ENCODE measurements at places on chromosomes 1 and 21.

DNA sequence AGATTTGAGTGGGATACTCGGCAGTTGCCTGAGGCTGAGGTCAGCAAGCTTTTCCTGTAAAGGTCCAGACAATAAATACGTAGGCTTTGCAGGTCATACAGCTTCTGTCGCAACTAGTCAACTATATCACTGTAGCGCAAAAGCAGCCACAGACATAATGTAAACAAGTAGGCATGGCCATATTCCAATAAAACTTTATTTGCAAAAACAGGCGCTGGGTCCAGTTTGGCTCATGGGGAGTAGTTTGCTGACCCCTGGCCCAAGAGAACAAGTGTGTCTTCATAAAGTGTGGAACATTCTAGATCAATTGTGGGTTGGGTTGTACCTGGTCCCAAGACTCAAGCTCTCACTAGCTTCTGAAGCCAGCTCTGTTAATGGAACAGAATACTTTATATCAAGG lies 78.8 kb downstream of the MIS18A start:
- DNase-seq: no peak

DNA sequence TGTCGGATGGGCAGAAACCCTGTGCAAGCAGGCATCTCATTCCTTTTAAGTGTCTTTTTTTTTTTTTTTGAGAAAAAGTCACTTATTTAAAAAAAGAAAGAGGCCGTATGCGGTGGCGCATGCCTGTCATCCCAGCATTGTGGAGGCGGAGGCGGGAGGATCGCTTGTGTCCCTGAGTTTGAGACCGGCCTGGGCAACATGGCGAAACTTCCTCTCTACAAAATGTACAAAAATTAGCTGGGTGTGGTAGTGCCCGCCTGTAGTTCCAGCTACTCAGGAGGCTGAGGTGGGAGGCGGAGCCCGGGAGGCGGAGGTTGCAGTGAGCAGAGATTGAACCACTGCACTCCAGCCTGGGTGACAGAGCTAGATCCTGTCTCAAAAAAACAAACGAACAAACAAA lies 1.7 kb downstream of the GPR137B start:
- no peak for DNase-seq

DNA sequence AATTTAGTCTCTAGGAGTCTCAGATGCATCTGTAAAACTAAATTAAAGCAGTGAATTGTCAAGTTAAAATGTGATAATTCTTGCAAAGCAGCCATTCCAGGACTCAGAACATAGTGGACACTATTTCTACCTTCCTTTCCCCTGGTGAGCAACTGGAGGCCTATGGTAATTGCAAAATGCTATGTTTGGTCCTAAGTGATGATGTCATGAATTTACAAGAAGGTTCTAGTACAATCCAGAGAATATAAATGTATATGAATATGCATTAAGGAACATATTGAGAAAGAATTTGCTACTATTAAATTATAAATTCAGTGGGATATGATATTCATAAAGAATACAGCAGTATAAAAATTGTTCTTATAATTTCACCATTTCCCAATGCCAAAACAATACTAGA lies 32.6 kb downstream of the OMA1 start:
- DNase-seq: no peak

GRCh38 chr1:55623311-55623710 lies 408.1 kb upstream of the USP24 start:
- DNase-seq: no peak

DNA sequence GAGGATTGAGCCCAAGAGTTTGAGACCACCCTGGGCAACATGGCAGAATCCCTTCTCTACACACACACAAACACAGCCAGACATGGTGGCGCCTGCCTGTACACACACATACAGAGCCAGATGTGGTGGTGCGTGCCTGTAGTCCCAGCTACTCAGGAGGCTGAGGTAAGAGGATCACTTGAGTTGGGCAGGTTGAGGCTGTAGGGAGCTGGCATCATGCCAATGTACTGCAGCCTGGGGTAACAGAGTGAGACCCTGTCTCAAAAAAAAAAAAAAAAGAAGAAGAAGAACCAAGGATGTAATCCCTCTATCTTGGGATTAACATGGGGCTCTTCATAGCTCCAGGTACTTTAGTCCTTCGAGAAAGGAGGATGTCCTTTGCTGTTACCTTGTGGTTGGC lies 29.4 kb upstream of the PIGV start:
- no peak for DNase-seq

DNA sequence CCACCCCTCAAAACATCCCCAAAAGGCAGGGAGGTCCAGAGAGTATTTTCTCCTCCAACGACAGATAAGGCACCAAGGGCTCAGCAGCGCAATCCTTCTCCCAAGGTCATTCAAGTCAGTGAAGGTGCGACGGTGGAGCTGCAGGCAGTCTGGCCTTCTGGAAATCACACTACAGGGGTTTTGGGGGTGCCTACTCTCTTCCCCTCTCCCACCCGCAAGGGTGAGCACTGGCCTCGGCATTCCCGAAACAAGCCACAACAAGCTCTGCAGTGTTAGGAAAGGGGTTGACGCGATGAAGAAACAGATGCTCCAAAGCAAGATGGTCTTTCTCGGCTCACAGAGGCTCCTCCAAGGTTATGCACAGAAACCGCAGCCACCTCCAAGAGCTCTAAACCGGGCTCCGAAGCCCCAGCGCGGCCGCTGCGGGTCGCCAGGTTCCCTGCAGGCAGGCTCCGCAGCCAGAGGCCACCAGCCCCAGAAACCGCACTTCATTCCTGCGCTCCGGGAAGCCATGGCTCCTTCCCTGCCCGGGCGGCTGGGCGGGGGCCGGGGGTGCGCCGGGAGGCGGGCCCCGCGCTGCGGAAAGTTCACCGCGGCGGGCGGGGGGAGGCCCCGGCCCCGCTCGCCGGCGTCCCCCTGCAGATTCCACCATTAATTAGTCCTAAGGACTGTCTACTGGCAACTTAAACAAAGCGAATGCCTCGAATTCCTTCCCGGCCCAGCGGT lies 1.1 kb downstream of the LUZP1 start:
- no peak for DNase-seq

GRCh38 chr21:41427556-41427955 lies 1.5 kb downstream of the MX1 start:
- no peak for DNase-seq

GRCh38 chr1:199747984-199748383 lies 279.5 kb upstream of the NR5A2 start:
- no peak for DNase-seq

GRCh38 chr1:74083128-74083527 lies 114.8 kb downstream of the LRRIQ3 start:
- no peak for DNase-seq

DNA sequence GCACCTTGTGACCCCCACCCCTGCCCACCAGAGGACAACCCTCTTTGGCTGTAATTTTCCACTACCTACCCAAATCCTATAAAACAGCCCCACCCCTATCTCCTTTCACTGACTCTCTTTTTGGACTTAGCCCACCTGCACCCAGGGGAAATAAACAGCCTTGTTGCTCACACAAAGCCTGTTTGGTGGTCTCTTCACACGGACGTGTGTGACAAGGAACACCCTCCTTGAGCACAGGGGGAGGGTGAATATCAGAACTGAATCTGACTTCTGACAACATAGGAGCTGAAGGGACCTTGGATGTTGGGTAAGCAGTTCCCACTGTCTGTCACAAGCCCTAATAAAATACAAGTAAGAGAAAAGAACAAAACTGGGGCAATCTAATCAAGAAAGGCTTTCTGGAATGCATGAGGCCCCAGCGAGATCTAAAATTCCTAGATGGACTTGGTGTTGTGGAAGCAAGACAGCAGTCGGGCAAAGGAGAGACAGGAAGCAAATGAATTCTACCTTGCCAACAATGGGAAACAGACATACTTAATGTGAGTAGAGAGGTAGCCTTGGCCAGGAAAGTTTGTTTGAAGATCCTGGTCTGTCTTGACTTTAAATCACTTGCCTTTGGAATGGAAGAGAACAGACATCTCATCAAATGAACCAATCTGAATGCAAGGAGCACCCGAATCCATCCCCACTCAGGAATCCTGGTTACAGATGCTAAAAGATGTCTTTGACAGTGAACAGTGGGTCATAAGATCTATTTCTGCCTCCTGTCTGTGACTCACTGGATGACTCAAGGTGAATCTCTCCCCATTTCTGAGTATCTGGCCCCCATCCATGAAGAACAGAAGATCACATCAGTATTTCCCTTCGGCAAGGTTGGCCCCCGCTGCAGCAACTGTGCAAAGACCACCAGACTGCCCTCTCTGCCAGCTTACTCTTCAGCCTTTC lies 53.3 kb downstream of the OLFML3 start:
- no peak for DNase-seq

- no peak for DNase-seq
Observed at GRCh38 chr1:10687782-10688408, 108.6 kb downstream of the CASZ1 start.

- DNase-seq: no peak
Observed at GRCh38 chr1:59018860-59019259, 235.0 kb upstream of the JUN start.

GRCh38 chr1:54332781-54333585 lies 73.2 kb downstream of the SSBP3 start:
- DNase-seq: no peak

GRCh38 chr1:180141381-180141934 lies 13.2 kb upstream of the QSOX1 start:
- no peak for DNase-seq

DNA sequence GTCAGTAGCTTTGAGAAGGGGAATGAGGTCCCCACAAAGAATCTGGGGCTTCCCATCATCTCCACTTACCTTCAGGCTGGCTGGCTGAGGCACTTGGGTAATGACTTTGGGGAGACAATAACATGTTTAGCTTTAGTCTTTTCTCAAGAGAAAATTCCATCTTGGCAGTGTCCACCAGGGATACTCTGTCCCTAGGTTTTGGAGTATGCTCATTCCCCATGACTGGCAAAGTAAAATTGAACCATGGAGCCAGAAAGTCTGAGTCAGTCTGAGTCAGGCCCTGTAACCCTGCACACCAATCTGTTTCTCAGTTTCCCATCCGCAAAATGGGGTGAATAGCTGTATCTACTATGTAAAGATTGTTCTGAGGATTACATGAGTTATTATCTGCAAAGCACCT lies 28.2 kb downstream of the RUNX1 start:
- no peak for DNase-seq

DNA sequence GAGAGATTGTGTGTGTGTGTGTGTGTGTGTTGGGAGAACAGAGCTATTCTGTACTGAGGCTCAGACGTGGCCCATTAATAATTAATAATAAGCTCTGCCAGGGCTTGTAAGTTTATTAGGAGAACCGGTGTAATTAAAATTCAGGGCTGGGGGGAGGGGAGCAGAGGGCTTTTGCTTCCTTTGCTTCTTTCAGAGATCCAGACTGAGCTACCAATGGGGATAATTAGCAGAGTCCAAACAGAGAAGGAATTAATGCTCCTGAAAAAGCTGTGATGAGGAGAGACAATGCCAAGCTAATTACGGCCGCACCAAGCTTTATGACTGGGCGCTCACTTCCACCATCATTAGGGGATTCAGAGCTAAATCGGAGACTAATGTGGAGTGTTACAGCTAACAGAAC lies 4.5 kb downstream of the SYT6 start:
- no peak for DNase-seq

GRCh38 chr1:198867182-198867581 lies 228.3 kb downstream of the PTPRC start:
- DNase-seq: no peak

- DNase-seq: no peak
Observed at GRCh38 chr1:233444484-233444883, 117.0 kb downstream of the MAP3K21 start.

- DNase-seq: peak; percentile 13
Observed at GRCh38 chr1:9603766-9604753, 15.3 kb downstream of the TMEM201 start.

GRCh38 chr1:182816863-182817262 lies 22.3 kb upstream of the DHX9 start:
- DNase-seq: no peak

DNA sequence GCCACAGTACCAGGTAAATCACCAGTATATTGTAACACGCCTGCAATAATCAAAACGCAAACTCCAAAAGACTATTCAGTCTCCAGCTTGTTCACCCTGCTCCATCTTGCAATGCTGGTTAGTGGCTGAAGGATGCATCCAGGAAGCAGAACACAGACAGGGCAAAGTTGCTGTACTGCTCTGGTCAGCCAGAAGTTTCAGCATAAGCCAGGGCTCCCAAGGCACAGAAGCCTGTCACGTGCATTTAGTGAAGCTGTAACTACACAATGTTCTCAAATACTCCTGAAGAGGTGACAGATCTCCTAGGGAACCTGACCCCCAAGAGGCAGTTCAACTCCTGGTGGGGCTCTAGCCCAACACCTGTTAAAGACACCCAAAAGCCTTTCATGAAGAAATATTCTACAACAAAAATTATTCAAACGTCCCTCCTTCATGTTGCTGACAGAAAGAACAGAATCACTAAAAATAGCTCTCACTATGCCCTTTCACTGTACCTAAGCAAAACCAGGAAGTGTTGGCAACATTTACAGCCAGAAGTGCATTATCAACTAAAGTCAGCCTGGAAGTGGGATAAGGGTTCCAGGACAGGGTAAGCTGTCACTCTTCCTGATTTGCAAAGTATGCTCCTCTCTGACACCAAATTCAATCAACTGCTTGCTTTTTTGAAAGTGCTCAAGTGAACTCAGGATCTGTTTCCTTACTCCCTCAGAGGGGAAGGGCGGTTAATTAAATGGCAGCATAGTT lies 52.1 kb downstream of the SLC35D1 start:
- no peak for DNase-seq

- no peak for DNase-seq
Observed at GRCh38 chr1:85041793-85042192, 6.5 kb downstream of the MCOLN3 start.

- DNase-seq: peak; percentile 71
Observed at GRCh38 chr1:89454845-89455521, 69.6 kb upstream of the LRRC8B start.

DNA sequence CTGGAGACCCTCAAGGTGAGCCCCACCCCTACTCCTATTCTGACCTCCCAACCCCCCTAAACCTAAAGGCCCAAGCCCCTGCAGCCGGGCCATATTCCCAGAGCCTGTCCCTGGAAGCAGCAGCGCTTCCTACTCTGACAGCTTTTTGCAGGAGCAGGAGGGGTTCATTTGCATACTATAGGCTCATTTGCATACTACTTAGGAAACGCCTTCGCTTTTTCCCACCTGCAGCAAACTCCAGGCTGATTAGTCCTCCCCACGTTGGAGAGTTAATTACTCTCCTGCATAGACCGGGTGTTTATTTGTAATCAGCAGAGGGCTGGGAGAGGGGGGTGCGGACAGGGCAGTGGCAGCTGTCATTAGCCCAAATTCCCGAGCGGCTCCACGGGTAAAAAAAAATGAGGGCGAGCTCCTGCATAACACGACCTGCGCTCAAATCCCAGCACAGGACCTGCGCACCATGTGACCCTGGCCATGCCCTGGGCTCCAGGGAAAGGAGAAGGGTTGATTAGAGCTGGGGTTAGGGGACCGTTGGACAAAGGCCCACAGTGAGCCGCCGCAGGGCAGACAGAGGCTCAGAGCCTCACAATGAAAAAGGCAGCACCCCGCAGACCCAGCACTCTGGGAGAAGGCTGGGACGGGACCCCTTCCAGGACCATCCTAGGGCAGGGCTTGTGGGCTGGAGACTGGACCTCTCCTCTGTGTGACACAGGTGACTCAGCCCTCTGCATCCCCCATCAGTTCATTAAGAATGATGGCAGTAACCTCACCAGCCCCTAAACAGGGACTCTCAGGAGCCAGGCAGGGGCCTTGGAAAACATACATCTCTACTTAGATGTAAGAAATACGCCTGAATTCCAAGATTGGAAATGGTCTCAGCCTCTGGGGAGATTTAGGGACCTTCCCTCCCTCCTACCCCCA lies 9.9 kb upstream of the C1QA start:
- no peak for DNase-seq

- DNase-seq: peak; percentile 66
Observed at GRCh38 chr1:211259638-211260126, 516 bp downstream of the RCOR3 start.

- DNase-seq: no peak
Observed at GRCh38 chr1:219412772-219413171, 200.1 kb downstream of the ZC3H11B start.
